Daoy (cell line): ENCODE measurements at places on chromosomes 7 and 10. TPM values are rescaled to one million over a fixed set of nuclear protein-coding genes. Genes with fewer than 3 reads are reported as not detected.
A peak's percentile ranks its signal among the peaks of the same experiment; 100 is the strongest.

Gene TMEM225B
- 0.69 TPM in 1 of 2 replicates, not detected in the other for total RNA-seq

DNA sequence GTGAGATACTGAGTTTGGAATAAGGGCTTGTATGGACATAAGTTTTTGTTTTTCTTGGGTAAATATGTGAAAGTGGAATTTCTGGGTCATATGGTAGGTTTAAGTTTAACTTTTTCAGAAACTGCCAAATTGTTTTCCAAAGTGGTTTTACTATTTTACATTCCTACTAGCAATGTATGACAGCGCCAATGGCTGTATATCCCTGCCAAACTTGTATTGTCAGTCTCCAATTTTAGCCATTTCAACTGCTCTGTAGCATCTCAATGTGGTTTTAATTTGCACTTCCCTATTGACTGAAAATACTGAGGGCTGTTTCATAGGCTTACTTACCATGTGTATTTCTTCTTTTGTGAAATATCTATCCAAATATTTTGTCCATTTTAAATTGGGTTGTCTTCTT, 90.5 kb upstream of the ZNF32 start:
- DNase-seq: no peak

Gene NEUROG3
- total RNA-seq: not detected in 2 replicates

Gene LBX1
- 0.06 TPM in 1 of 2 replicates, not detected in the other for total RNA-seq

Gene CDH23
- 0.21 and 0.40 TPM in 2 replicates for total RNA-seq

- no peak for DNase-seq
Observed at GRCh38 chr10:13989616-13990015, 341.1 kb downstream of the FRMD4A start.

- DNase-seq: no peak
Observed at GRCh38 chr7:30429156-30429530, 49.4 kb downstream of the NOD1 start.

- DNase-seq: peak; percentile 82
Observed at GRCh38 chr7:158740013-158740656, 35.5 kb upstream of the NCAPG2 start.

DNA sequence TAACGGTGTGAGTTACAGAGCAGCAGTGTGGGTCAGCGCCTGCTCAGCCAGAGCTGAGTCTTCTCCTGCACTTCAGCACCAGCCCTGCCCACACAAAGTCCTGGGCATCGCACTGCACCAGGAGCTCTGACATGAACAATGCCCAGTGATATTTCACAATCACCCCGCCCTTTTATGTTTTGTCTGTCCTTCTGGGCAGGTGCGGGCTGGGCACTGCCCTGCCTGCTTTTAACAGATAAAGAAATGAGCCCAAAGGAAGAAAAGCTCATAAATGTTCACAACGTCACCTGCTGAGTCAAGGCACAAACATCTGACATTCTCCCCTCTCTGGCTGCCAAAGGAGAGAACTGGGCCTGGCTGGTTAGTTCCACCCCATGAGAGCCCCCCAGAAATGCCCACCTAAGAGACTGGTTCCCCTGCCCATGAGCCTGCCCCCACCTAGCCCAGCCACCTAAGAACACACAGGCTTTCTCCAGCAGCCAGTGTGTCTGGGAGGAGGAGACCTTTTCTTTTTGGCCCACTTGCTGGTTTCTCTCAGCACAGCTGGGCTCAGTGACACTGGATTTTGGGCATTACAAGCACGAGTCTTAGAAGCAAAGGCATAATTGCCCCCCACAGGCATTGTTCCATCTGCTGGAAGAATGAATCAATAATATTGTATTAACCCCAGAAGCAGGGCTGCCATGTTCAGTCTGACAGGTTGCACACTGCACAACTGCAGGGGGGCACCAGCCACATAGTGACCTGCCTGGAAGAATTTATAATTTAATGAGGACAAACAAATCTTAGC, 22.3 kb downstream of the CALML3 start:
- peak; percentile 70 for DNase-seq

Gene SORCS1
- not detected in 2 replicates for total RNA-seq

Gene ELN
- total RNA-seq: 0.06 and 0.23 TPM in 2 replicates

GRCh38 chr7:151514461-151515275, 5.0 kb downstream of the RHEB start:
- no peak for DNase-seq

GRCh38 chr10:19616966-19617365, 199.3 kb upstream of the PLXDC2 start:
- DNase-seq: no peak

- no peak for DNase-seq
Observed at GRCh38 chr7:81833401-81833800, 63.6 kb upstream of the HGF start.

DNA sequence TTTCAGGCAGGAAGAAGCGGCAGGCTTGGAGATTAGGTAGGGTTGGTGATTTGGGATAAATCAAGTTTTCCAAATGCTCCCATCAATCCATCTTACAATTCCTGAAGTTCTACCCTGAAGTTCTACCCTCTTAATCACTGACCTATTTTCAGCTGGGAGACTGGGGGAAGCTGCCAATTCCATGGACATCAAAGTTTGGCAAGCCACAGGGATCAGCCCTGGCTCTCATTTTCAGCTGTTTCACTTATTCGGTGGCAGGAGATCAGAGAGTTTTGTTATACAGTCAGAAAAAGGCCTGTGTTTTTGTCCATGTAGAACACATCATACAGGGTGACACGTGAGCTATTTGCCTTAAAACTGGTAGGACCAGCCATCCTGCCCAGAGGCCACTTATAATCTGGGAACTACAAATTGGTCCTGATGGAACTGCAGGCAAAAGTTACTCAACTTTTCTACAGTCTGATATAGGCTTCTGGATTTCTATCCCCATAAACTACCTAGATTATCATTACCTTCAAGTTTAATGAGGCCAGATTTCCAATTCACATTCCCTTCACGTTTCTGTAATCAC, 112.9 kb upstream of the ZNF746 start:
- DNase-seq: no peak

- DNase-seq: no peak
Observed at GRCh38 chr10:86207226-86207625, 159.4 kb downstream of the GRID1 start.

DNA sequence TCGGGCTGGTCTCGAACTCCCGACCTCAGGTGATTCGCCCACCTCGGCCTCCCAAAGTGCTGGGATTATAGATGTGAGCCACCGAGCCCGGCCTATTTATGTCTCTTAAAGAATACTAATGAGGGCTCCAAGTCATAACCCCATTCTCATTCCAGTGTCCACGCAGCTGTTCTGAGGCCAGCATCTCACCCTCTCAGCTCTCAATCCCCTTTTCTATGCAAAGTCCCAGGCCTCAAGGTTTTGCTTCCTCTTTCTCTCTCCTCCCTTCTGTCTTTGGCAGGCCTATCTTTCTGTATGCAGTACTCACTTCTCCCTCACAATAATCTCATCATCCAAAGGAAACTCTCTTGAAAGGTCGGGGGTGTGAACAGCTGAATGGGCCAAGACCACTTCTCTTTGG, 28.0 kb upstream of the VSIR start:
- DNase-seq: no peak

Gene OR6V1
- total RNA-seq: not detected in 2 replicates
